ENCODE measurements at places on chromosomes 7 and 10. TPM values are rescaled to one million over a fixed set of nuclear protein-coding genes. Genes with fewer than 3 reads are reported as not detected.
A peak's percentile ranks its signal among the peaks of the same experiment; 100 is the strongest.

Gene CYP3A5
- not detected for total RNA-seq

Gene CSGALNACT2
- total RNA-seq, result 36.2 TPM

Gene KLF14
- not detected for total RNA-seq

Gene CALHM3
- not detected for total RNA-seq

Gene NPC1L1
- not detected for total RNA-seq

Gene GIMAP5
- 149 TPM for total RNA-seq

Gene WDR91
- total RNA-seq, result 15.5 TPM

Gene SPDYE9
- not detected for total RNA-seq

Gene DLG5
- 2.8 TPM for total RNA-seq

Gene A1CF
- not detected for total RNA-seq

Gene CXCL12
- not detected for total RNA-seq

Gene CTNNA3
- total RNA-seq, result 0.58 TPM

GRCh38 chr10:77541247-77541646, 96.4 kb downstream of the KCNMA1 start:
- H3K36me3 ChIP-seq, result no peaks in the 10 kb centered on the region
- H3K27ac ChIP-seq, result no peak overlapping the region
- H3K27me3 ChIP-seq, result peaks cover 4% of the 10 kb centered on the region
- H3K4me1 ChIP-seq, result peaks cover 1% of the 10 kb centered on the region

DNA sequence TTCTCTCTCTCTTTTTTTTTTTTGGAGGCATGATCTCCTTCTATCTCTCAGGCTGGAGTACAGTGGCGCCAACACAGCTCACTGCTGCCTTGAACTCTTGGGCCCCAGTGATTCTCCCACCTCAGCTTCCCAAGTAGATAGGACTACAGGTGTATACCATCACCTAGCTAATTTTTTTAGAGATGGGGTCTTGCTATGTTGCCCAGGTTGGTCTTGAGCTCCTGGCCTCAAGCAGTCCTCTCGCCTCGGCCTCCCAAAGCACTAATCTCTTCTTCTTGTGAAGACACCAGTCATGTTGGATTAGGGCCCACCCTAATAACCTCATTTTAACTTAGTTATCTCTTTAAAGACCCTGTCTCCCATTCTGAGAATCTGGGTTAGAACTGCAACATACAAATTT, 45.6 kb downstream of the LRMDA start:
- peaks cover 4% of the 10 kb centered on the region for H3K27me3 ChIP-seq
- no peaks in the 10 kb centered on the region for H3K36me3 ChIP-seq
- H3K4me1 ChIP-seq, result no peaks in the 10 kb centered on the region
- H3K27ac ChIP-seq, result no peak overlapping the region

GRCh38 chr10:72173262-72173618, 42.6 kb upstream of the ANAPC16 start:
- H3K27ac ChIP-seq, result no peak overlapping the region
- no peak for DNase-seq
- no peaks in the 10 kb centered on the region for H3K27me3 ChIP-seq
- H3K36me3 ChIP-seq, result peaks cover 13% of the 10 kb centered on the region

DNA sequence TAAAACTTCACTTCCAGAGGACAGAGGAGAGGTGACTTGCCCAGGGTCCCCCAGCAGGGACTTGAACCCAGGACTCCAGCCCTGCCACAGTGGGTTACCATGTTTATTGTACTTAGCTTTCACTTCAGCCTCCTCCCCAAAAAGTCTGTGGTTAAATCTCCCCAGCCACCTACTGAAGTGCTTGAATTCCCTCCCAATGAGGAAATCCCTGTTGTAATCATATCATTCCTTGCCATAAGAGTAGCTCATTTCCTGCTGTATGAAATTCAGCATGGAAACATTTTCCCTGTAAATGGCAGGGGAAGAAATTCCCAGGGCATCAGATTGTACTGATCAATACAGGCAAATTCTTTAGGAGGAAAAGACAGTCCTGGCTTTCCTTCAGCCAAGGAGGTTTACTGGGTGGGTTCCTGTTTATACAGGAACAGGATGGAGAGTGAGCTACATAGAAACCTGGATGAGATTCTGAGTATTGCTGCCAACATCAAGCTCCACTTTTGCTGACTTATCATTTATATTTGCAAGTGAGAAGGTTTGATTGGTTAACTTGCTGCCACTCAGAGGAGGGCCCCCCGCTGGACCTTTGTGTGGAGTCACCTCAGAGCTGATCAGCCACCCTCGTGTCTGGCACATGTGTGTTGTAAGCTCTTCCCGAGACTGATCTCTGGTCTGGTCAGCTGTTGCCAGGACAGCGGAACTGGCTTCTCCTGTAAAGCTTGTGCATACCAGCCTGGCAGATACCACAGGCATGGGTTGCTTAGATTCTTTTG, 16.4 kb upstream of the PDZD8 start:
- H3K4me1 ChIP-seq, result no peaks in the 10 kb centered on the region
- no peak overlapping the region for H3K27ac ChIP-seq

- H3K27ac ChIP-seq, result no peak overlapping the region
- no peaks in the 10 kb centered on the region for H3K36me3 ChIP-seq
- no peak for DNase-seq
- H3K4me3 ChIP-seq, result no peak overlapping the region
- H3K4me1 ChIP-seq, result no peaks in the 10 kb centered on the region
These were observed 398.5 kb downstream of the REEP3 start for GRCh38 chr10:63919575-63920279.

- H3K27ac ChIP-seq, result peak overlapping the region; percentile 85
- H3K36me3 ChIP-seq, result peaks cover 1% of the 10 kb centered on the region
- DNase-seq, result no peak
- no peaks in the 10 kb centered on the region for H3K27me3 ChIP-seq
These were observed 77.3 kb downstream of the GRK5 start for GRCh38 chr10:119284679-119285096.

GRCh38 chr10:119516381-119517234, 25.9 kb downstream of the RGS10 start:
- peaks cover 72% of the 10 kb centered on the region for H3K4me1 ChIP-seq
- peak; percentile 79 for DNase-seq
- peak overlapping the region; percentile 88 for H3K27ac ChIP-seq
- peak overlapping the region; percentile 53 for H3K4me3 ChIP-seq
- H3K36me3 ChIP-seq, result peaks cover 56% of the 10 kb centered on the region

DNA sequence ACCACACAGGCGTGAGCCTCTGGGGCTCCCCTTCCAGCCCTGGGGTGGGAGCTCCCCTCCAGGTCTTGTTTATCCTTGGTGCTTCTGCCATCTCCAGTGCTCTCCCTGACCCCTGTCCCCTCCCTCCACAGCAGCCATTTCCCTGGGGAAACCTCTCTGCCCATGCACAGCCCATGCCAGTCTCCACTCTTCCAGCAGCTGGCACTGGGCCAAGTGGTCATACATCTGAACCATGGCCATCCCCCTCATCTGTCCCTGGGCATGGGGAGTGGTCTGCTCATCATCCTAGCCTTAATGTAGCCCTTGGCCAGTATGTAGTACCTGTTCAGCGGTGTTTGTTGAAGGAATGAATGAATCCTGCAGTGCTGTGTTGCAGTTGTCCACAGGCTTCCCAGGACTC, 172.4 kb upstream of the ZNF32 start:
- no peaks in the 10 kb centered on the region for H3K27me3 ChIP-seq
- peaks cover 49% of the 10 kb centered on the region for H3K4me1 ChIP-seq
- no peaks in the 10 kb centered on the region for H3K36me3 ChIP-seq
- H3K4me3 ChIP-seq, result no peak overlapping the region
- no peak overlapping the region for H3K27ac ChIP-seq
- no peak for DNase-seq

DNA sequence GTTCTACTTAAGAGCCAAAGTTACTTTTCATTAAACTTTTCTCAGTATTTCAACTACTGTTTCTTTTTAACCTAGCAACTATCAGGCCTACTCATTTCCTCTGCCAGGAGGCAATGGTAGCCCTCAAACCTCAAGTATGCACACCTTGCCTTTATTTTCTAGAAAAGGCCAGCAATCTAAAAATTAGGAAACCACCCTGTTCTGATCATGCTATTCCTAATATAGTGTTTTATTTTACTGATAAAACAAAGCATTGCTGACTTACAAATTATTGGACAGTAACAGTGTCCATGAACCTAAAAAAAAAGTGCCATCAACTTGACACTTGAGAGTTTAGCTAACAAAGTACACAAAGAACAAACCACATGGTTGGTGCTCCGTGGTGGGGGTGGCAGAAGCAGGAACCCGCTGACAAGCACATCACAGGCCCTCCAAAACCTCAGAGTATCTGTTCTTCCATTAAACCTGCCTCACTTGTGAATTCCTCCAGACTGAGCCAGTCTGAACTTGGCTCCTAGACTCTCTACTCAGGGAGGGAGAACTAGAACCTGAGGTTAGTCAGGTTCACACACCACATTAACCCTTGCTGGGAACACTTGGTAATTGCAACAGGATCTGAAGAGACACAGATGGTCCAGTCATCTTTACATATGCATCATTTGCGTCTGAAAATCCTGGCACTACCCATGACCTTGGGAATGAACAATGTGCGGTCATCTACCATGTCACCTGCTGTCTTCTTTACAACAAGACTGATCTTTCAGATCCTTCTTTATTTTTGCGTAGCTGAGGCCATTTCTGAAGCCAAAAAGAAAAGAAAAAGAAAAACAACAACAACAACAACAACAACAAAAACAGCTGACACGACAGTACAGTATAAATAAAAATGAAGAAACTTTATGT, 31.9 kb downstream of the PIP4K2A start:
- H3K27me3 ChIP-seq, result no peaks in the 10 kb centered on the region
- peak overlapping the region; percentile 99 for H3K27ac ChIP-seq
- DNase-seq, result peak; percentile 80
- peaks cover 40% of the 10 kb centered on the region for H3K36me3 ChIP-seq
- peak overlapping the region; percentile 63 for H3K4me3 ChIP-seq

GRCh38 chr10:44982496-44982895, 3.9 kb upstream of the DEPP1 start:
- no peak for DNase-seq
- H3K4me1 ChIP-seq, result peaks cover 6% of the 10 kb centered on the region
- H3K36me3 ChIP-seq, result no peaks in the 10 kb centered on the region
- peaks cover 3% of the 10 kb centered on the region for H3K27me3 ChIP-seq
- no peak overlapping the region for H3K4me3 ChIP-seq

DNA sequence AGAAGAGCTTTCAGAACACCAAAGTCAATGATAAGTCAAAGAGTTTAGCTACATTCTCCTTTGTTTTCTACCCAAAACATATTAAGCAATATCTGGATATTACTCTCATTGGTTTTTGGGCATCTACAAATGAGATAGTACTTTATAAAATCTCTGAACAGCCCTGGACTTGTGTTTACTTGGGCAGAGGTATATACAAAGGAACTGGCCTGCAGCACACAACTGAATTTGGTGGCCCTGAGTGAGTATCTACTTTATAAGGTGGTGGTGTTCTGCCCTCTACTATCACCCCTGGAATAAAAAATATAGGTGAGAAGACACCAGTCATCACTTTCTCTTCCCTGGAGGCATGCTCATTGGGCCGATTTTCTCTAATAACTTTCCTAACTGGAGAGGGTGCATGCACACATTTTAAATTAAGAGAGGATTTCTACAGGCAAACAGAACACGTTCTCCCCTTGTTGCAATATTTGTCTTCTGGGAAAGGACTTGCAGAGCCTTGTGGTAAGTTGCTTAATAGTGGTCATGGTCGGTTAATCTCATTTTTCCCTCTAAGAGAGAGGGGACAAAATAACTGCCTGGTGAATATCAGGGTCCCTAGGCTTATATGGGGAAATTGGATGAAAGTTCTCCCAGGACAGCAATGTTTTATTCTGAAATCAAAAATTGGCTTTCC, 41.1 kb downstream of the OTUD1 start:
- H3K27ac ChIP-seq, result no peak overlapping the region
- H3K27me3 ChIP-seq, result peaks cover 3% of the 10 kb centered on the region
- no peak for DNase-seq
- H3K36me3 ChIP-seq, result no peaks in the 10 kb centered on the region
- no peak overlapping the region for H3K4me3 ChIP-seq

- peaks cover 25% of the 10 kb centered on the region for H3K27me3 ChIP-seq
- DNase-seq, result no peak
- peak overlapping the region; percentile 33 for H3K27ac ChIP-seq
These were observed 32.9 kb upstream of the BPGM start for GRCh38 chr7:134613623-134614347.

DNA sequence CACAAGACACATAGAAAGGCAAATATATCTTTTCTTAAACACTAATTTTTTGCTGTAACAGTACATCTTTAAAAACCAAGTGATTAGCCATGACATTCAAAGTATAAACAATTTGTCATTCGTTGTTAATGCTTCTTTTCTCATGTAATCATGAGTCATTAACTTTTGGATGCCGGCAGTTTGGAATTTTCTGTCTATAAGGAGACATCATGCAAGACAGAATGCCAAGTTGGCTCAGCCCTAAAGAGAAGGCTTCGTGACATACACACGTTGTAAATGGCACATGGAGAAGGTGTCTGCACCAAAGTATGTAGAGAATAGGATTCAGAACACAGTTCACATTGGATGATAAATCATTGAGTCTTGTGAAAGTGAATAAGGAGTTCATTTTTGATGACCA, 35.9 kb downstream of the CCDC3 start:
- H3K4me3 ChIP-seq, result no peak overlapping the region
- H3K27ac ChIP-seq, result no peak overlapping the region
- H3K27me3 ChIP-seq, result peaks cover 17% of the 10 kb centered on the region

GRCh38 chr10:26199841-26200240, 16.7 kb upstream of the GAD2 start:
- peaks cover 19% of the 10 kb centered on the region for H3K27me3 ChIP-seq
- peaks cover 8% of the 10 kb centered on the region for H3K4me1 ChIP-seq
- DNase-seq, result no peak
- no peak overlapping the region for H3K4me3 ChIP-seq
- no peaks in the 10 kb centered on the region for H3K36me3 ChIP-seq
- no peak overlapping the region for H3K27ac ChIP-seq

GRCh38 chr10:77602231-77602912, 35.2 kb downstream of the KCNMA1 start:
- peaks cover 1% of the 10 kb centered on the region for H3K27me3 ChIP-seq
- DNase-seq, result no peak
- no peak overlapping the region for H3K27ac ChIP-seq
- no peaks in the 10 kb centered on the region for H3K36me3 ChIP-seq
- H3K4me3 ChIP-seq, result no peak overlapping the region

DNA sequence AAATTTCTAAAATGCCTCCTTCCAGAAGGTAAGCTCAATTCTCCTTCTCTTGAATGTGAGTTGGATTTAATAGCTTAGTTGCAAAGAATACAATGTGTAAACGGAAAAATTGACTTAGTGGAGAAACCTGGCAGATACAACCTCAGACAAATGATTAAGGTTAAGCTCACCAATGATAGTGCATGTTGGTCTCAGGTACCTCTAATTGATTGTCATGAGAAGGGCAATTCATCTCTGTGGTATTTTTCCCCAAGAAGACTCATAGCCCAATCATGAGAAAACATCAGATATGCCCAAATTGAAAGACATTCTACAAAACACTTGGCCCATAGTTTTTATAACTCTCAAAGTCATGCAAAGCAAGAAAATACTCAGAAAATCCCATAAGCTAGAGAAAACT, 36.2 kb upstream of the TMEM106B start:
- H3K27me3 ChIP-seq, result peaks cover 32% of the 10 kb centered on the region
- peaks cover 4% of the 10 kb centered on the region for H3K36me3 ChIP-seq
- DNase-seq, result no peak
- no peak overlapping the region for H3K27ac ChIP-seq
- H3K4me3 ChIP-seq, result no peak overlapping the region
- H3K4me1 ChIP-seq, result peaks cover 20% of the 10 kb centered on the region

- H3K36me3 ChIP-seq, result no peaks in the 10 kb centered on the region
- DNase-seq, result no peak
- H3K4me1 ChIP-seq, result no peaks in the 10 kb centered on the region
- no peak overlapping the region for H3K27ac ChIP-seq
- no peak overlapping the region for H3K4me3 ChIP-seq
These were observed 51.1 kb upstream of the MEOX2 start for GRCh38 chr7:15737601-15738000.

Data from activated CD4-positive, alpha-beta T cell treated with anti-CD3 and anti-CD28 coated beads, Interleukin-2, amount 10 ng/mL, durations not matched to agents 7 days and 5 days (primary cell).